Fibroblast of skin of back (primary cell): ENCODE measurements at places on chromosomes 12 and 14.

DNA sequence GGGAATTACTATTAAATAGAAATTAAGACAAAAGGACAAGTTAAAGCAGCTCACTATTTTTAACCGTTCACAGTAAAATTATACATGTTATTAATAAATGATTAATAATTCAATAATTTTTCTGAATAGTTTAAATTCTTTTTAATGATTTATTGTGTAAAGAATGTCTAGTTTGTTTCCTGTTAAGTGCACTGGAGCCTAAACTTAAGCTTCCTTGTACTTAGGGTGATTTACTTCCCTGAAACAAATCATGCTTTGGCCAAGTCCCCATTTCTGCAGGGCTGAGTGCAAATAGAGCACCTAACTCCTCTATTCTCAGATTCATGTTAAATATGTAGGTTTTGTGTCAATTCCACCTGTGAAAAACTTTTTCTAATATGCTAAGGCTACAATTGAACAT, 188.9 kb upstream of the PDZRN4 start:
- peak; percentile 12 for DNase-seq

DNA sequence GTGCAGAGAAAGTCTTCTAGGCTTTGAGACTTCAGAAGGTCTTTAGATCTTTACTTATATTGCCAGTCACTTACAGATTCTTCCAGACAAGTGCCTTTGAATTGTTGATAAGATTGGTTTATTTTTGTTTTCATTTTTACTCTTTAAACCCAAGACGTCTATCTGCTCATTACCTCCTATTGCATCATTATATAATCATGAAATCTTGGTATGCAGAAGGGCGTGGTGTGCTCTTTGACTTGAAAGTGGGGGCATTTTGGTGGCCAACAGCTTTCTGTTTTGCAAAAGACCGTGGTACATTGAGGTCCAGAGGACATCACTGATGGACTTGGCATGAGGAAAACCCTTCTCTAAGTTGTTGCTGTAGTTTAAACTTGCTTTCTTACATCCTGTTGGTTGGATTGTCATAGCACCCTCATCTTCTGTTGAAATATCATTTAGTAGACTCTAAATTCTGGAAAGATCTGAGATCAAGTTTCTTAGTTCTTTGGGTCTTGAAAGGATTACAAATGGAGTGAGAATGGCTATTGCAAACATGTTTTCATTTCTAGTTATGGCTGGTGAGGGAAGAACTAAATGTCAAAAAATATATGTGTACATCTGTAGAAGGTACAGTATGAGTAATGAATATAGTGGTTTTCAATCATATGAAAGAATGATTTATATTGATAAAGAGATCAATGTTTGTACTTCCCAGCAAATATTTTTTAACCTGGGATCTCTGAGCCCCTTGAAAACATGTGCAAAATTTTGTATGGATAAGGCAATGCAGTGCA, 441.8 kb downstream of the NRXN3 start:
- DNase-seq: no peak

DNA sequence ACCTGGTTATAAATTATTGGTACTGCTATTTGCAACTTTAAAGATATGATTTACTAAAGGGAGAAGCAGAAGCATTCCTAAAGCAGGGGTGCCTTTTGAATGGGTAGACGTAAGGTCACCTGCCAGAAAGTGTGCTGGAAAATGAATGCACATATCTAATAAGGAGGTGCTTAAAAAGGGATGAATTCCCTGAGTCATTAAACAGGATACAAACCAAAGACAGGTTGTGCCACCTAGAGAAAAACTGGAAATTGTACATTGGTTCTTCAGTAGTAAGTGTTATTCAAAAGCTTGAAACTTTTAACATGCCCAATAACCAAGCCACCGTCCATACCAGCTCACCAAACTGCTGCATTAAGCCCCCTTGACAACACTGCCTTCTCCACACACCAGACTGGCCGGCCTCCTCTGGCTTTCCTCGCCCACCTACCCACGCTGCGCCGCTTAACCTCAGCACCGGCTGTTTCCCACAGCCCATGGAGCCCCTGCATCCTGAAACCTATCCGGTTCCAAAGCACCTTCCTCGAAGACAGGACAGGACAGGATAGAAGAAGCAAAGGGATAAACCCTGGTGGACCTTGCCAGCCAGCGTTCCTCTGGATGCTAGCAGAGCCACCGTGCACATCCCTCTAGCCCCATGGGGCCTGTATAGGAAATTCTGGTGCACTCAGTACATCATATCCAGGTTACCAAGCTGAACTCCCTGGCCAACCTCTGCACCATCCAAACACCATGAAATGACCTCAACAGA, 201.5 kb upstream of the CAND1 start:
- no peak for DNase-seq

- DNase-seq: no peak
Observed at GRCh38 chr14:29166507-29166906, 399.9 kb downstream of the FOXG1 start.

DNA sequence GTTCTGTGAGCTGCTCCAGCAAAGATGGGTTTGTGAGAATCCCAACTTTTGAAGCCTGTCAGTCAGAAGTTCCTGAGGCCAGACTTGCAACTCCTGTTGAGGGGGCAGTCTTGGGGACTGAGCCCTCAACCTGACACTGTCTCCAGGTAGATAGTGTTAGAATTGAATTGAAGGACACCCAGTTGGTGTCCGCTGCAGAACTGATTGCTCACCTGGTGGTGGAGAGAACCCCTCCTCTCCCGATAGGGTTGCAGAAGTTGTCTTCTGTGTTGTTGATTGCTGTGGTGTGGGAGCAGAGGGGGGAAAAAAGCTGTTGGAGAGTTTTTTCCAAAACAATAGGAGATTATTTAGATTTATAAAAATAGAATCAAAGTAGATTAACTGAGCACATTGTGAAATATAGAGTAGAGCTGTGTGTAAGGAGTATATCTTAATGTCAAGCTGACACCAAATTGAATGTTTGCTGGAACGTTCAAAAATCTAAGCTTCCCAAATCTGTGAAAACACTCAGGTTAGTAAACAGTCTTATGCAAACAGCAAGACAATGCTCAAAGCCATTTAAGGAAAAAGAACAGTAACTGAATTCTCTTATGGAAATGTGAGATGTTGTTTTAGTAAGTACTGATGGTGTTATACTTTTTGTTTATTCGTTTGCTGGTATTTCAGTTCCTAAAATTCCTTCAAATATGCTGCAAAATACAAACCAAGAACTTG, 18.6 kb downstream of the HIF1A start:
- DNase-seq: no peak

GRCh38 chr14:74368441-74368840, 20.2 kb downstream of the VRTN start:
- DNase-seq: no peak

DNA sequence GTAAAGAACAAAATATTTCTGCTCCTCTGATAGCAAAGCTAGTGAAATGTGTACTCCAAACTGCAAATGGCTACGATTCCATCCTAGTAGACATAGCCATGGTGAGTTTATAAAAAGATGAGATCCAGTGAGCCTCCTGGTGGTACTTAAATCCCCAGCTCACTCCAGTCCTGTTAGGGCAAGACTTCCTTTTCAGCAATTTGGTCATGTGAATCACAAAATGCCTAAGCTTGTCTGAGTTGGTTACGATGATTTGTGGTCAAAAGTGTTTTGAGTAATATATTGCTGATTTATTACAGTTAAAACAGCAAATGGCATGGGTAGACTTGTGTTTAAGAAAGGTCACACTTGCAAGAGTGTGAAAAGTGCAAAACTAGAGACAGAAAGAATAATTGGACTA, 102.7 kb upstream of the NAV3 start:
- no peak for DNase-seq

- no peak for DNase-seq
Observed at GRCh38 chr12:117311-117710, 50.7 kb downstream of the IQSEC3 start.

GRCh38 chr12:80162177-80162576, 62.8 kb downstream of the OTOGL start:
- DNase-seq: no peak

GRCh38 chr12:22893878-22894277, 268.9 kb downstream of the ETNK1 start:
- no peak for DNase-seq

GRCh38 chr12:27333403-27334009, 870 bp downstream of the BMAL2 start:
- no peak for DNase-seq

DNA sequence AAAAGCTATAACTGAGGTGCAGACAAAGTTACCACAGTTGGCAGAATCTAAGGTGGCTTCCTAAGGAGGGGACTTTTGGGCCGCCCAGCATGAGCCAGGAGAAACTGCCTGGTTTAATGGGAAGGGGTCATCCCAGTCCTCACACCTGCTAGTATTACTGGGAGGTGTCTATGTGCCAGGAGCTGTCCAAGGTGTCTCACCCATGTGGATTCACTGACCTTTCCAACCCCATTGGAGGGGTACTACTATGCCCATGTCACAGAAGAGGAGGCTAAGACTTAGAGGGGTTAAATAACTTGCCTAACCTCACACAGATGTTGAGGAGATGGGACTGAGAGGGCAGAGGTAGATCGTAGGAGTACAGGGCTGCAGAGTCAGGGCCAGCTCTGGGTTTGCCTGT, 10.2 kb downstream of the ABCB9 start:
- DNase-seq: no peak

GRCh38 chr12:113965951-113966797, at the start of gene RBM19:
Gene RBM19 (minus strand): TSS chr12:113966325. CDS start chr12:113966227, 98 bp downstream.
- peak; percentile 97 for DNase-seq
